ENCODE measurements at places on chromosomes 6 and 20. TPM values are rescaled to one million over a fixed set of nuclear protein-coding genes. Genes with fewer than 3 reads are reported as not detected.

Gene CFB
- 5.0 TPM for polyA plus RNA-seq

Gene NRN1
- polyA plus RNA-seq, result 9.1 TPM

DNA sequence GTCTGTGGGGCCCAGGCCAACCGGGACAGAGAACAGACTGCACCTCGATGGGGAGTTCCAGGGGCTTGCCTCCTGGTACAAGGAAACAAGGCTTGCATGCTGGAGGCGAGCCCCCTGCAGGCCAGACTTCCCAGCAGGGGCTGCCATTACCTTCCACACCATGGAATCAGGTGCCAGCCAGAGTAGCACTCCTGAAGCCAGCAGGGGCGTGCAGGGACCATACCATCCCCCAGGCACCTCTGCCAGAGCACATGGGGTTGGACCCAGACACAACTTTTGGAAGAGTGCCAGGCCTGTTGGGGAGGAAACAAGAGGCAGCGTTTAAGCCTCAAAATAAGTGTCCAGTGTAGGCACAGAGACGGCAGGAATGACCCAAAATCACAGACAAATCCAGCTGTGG is 6.5 kb downstream of the DDO start:
- DNase-seq, result no peak

GRCh38 chr20:13397300-13397724 is 176.2 kb downstream of the ISM1 start:
- no peak for DNase-seq

DNA sequence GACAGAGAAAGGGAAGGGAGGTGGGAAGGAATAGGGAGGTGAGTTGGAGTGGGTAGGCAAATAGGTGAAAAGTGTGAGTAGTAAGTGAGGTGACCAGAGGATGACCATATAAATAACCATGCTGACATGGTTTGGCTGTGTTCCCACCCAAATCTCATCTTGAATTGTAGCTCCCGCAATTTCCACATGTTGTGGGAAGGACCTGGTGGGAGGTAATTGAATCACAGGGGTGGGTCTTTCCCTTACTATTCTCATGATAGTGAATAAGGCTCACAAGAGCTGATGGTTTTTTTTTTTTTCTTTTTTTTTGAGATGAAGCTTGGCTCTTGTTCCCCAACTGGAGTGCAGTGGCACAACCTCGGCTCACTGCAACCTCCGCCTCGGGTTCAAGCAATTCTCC is 21.5 kb upstream of the SMIM13 start:
- DNase-seq, result no peak

- DNase-seq, result no peak
Observed at GRCh38 chr6:1381481-1382330, 7.7 kb upstream of the FOXF2 start.

DNA sequence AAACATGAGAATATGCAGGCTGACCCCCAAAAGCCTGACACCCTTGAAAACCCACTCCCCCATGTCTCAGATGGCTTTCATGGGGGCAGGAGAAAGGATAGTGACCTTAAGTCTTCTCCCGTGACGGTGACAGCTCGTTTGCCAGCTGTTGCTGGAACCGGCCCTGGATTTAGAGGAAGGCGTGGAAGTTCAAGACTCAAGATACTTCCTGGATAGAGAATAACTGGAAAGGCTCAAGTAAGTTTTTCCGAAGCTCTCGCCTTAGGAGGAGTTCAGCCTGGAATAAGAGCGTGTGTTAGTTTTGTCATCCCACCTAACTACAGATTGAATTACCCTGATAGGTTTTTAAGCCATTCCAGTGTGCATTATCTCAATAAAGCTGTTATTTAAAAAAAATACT is 11.6 kb upstream of the MTG2 start:
- DNase-seq, result no peak

GRCh38 chr6:88919032-88919431 is 44.4 kb downstream of the RNGTT start:
- DNase-seq, result no peak

GRCh38 chr6:156026486-156027247 is 571.0 kb upstream of the NOX3 start:
- no peak for DNase-seq

- no peak for DNase-seq
Observed at GRCh38 chr6:108797951-108798669, 50.1 kb upstream of the ARMC2 start.

DNA sequence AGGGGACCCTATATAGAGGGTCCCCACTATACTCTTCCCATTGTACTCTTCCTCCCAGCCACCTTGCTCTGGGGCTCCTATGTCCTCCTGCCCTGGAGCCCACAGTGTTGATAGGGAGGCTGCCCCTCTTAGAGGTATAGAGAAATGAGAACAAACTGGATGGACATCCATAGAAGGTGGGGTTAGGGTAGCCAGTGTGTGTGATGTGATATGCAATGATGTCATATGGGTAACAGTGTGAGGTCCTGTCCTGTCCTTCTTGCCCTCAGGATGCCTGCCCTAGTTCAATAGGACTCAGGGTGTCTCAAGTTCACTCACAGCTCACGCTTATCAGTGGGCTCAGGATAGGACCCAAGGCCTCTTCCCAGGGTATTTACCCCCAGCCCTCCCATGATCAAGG is 435 bp downstream of the PTCRA start:
- DNase-seq, result no peak
